ENCODE measurements at places on chromosomes 3 and 15. TPM values are rescaled to one million over a fixed set of nuclear protein-coding genes. Genes with fewer than 3 reads are reported as not detected.

DNAH12 gene
- total RNA-seq, result 0.04 TPM

PTX3 gene
- 1,084 TPM for total RNA-seq

DNA sequence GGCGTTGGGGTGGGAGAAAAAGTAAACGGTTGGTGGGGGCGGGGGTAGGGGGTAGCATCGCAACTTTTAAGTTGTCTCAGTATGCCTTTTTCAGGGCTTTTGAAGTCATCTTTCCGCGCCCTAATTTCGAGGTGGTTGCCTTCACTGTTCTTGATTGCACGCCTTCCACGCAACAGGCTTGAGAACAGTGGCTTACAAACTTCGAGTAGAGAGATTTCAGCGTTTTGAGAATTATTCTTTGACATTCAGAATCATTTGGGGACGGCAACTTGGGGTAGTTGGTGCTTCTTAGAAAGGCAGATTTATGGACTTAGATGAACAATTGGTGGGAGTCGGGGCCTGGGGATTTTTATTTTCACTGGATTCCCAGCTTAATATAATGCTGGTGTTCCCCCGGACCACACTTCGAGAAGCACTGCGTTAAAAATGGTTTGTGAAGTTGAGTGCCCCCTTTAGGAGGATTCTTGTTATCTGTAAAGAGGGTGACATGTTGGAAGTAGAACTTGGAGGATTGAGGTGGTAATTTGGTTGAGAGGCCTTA, 880 bp downstream of the PPP4R2 start:
- no peak for DNase-seq

UBA3 gene
- total RNA-seq, result 83.5 TPM

DNA sequence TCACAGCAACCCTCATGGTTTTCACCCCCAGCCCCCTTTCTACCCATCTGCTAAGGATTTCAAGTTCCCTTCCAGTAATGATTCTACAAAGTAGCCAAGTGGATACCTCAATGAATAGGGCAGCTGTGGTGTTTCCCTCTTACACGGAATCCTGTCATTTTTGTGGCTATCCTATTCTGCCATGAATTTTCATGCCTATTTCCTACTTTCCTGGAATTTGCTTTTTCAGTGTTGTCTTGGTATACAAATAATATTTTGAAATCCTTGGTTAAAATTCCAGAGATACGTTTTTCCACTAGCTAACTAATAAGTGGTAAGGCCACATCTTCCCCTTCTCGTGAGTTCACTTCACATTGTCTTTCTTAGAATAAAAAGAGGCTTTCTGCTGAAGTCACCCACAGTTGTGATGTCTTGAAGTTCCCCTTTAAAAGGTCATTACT, 7.5 kb downstream of the ADPRH start:
- no peak for DNase-seq

PAQR5 gene
- total RNA-seq, result 0.07 TPM

BLOC1S6 gene
- total RNA-seq, result 58.0 TPM

PLA2G4D gene
- total RNA-seq, result not detected

DNA sequence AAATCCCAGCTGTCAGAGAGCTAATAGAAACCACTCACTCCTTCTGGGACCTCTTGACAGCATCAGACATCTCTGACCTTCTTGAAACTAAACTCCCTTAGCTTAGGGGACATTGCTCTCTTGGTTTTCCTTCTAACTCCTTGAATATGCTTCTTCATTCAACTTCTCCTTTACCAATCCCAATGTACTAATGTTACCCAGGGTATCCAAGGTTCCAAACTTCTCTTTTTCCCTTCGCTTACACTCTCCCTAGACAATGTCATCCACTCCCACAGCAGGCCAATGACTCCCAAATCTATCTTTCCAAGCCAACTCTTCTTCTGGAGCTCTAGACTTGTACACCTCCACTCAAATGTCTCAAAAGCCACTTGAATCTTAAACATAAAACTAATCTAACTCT, 14.6 kb downstream of the HEXA start:
- DNase-seq, result no peak

- DNase-seq, result no peak
These were observed 14.2 kb downstream of the ARHGAP31 start for GRCh38 chr3:119308355-119308754.

DNA sequence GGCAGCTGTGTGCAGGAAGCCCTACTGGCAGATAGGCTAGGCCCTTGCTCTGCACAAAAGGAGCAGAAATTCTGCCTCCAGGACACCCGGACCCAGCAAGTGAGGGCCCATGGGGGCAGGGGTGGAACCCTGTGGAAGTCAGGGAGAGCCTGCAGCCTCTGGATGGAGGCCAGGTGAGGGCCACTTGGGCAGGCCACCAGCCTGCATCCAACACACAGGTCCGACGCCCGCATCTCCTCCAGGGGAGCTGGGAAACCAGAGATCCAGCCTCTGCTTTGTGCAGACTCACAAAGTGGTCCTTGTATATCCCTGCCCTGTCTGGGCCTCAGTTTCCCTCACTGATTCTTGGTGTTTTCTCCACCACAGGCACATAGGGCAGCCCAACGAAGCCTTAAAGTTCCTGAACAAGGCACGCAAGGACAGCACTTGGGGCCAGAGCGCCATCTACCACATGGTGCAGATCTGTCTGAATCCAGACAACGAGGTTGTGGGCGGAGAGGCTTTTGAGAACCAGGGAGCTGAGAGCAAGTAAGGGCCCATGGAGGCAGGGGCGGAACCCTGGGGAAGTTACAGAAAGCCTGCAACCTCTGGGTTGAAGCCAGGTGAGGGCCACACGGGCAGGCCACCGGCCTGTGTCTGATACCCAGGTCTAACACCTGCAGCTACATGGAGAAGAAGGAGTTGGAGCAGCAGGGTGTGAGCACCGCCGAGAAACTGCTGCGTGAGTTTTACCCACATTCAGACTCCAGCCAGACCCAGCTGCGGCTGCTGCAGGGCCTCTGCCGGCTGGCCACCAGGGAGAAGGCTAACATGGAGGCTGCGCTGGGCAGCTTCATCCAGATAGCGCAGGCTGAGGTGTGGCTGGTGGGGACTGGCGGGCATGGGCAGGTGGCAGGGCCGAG, 16.6 kb downstream of the CSRNP1 start:
- DNase-seq, result no peak

DNA sequence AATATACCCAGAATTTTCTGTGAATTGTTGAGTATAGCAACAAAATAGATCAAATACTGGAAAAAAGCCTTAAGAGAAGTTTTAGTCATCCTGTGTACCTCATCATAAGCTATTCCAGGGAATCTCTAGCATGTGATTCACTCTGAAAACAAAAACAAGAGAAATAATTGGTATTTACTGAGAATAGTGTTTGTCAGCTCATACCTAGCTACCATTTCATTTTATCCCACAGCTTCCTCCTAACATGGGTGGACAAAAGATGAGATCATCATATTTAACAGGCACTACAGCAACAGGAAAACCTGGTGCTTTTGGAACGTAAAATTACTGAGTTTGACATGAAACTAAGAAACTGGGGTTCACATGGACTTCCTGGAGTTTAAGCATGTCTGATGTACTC, 753.5 kb upstream of the NECTIN3 start:
- DNase-seq, result peak; percentile 26

GRCh38 chr3:124834723-124835718, 52.1 kb downstream of the ITGB5 start:
- DNase-seq, result no peak

DNA sequence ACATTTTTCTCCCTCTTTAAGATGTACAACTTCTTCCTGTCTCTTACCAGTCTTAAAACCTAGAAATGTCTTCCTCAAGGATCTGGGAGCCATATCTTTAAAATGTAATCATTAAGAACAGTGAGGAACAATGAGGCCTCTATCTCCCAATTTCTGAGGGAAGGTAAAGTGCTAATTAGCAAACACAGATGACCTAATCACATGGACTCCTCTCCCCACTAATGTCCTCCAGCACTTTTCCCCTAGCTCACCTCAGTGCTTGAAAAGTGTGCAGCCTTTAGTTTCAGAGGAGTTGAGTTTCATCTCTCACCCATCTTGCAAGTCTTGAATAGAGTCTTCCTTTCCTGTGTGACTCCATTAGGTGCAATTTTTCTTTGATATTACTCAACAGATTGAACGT, 771.0 kb downstream of the PDCD6IP start:
- no peak for DNase-seq

DNA sequence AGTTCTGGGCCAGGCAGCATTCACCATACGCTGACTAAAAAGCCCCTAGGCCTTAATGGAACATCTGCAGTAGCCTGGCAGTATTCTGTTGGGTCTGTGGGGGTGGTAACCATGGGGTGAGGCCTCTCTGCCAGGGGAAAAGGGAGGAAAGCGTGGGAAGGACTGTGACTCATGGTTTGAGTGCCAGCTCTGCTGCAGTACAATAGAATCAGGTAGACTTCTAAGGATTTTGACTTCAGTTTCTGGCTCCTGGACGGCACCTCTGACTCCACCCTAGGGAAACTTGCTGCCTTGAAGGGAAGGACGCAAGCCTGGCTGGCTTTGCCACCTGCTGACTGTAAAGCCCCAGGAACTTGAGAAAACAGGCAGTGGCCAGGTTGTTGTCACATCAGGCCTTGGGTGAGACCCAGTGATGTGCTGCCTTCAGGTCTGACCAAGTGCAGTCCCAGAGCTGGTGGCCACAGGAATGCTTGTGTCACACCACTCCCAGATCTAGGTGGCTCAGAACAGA, 148.6 kb downstream of the SUCNR1 start:
- peak; percentile 57 for DNase-seq

IL17RE gene
- 0.14 TPM for total RNA-seq

IL17RD gene
- 1.5 TPM for total RNA-seq

KIF15 gene
- 19.8 TPM for total RNA-seq

GRCh38 chr3:25834346-25834745, 44.5 kb downstream of the OXSM start:
- DNase-seq, result no peak

DNA sequence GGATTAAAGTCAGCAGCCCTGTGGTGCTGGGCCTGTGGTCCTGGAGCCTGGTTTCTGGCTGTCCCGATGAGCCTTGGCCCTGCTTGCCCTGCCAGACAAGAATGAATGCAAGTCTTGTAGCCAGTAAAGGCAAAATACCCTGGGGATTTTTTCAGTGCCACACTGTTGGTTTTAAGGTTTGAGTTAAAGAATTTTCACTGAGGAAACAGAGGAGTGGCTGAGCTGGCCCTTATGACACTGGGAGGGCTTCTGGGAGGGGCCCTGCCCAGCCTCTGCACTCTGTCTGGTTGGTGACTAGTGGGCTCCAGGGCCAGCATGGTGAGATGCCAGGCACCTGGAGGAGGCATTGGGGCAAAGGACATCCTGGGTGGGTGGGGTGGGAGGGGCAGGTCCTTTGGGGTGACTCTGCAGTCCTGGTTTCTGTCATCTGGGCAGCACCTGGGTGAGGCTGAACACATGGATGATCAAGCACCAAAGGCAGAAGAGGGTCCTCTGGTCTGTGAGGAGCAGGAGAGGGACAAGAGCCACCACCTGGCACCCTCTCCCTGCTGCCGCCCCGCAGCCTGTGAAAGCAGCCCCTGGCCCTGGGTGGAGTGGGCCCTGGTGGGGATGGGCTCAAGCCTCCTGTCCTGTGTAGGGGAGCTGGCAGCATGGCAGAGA, 12.5 kb upstream of the PLA2G4E start:
- DNase-seq, result no peak

- no peak for DNase-seq
These were observed 2.4 kb upstream of the CORO2B start for GRCh38 chr15:68576235-68576892.

GRCh38 chr15:29611057-29611456, 211.2 kb downstream of the TJP1 start:
- no peak for DNase-seq

LARP6 gene
- total RNA-seq, result 23.9 TPM

LMOD3 gene
- total RNA-seq, result not detected

DNA sequence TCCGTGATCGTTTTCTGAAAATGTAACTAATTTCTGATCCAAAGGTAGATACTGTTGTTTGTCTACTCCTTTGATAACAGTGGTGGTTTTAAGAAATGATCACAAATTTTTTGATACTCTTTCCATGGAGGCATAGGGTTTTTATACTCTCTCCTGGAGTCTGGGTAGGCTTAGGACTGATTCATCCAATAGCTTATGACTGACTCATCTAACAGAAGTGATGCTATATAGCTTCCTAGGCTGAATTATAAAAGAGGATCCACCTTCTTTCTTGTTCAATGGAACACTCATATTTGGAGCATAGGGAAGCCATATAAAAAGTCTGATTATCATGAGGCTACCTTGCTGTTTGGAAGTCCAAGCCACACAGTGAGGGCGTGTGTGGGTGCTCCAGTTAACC, 84.3 kb downstream of the CHST2 start:
- no peak for DNase-seq

DNA sequence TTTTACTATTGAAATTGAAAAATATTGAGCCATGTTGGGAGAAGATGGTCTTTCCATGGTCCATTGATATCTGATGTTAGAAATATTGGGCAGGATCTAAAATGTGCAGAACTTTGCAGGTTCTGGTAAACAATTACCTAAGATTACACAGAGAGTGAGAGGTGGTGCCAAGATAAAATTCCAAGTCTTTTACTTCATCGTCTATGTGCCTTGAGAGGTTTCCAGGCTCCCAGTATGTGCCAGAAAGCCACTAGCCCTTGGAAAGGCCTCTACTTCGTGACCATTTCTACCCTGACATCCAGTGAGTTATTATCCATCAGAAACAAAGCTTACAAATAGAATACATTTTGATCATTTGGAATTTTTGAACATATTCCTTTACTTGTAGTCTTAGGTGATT, 27.6 kb downstream of the CD200 start:
- no peak for DNase-seq

- DNase-seq, result no peak
These were observed 305.1 kb upstream of the KCNH8 start for GRCh38 chr3:18843188-18843587.

GRCh38 chr15:74500401-74500800, 39.4 kb upstream of the UBL7 start:
- no peak for DNase-seq

ZNF660 gene
- 2.4 TPM for total RNA-seq

CPLX3 gene
- total RNA-seq, result not detected

DNA sequence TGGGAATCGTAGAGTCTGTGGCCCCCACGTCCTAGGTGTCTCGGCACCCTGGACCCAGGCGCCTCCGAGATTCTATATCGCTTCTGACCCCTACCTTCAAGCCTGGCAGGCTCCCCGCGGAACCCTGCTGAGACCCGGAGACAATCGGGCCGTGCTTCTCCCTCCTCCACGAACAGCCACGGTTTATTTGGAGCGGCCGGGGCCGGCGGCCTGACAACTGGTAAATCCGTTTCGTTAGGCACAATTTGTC, 1.4 kb downstream of the GATA2 start:
- no peak for DNase-seq

- no peak for DNase-seq
These were observed 43.0 kb downstream of the NLGN1 start for GRCh38 chr3:173440514-173440913.

FES gene
- 60.5 TPM for total RNA-seq

- DNase-seq, result no peak
These were observed 44.9 kb upstream of the RAB6B start for GRCh38 chr3:133940536-133940935.

- DNase-seq, result no peak
These were observed 36.0 kb upstream of the MBNL1 start for GRCh38 chr3:152232679-152233078.

GOLGA6L6 gene
- total RNA-seq, result not detected

GRCh38 chr15:40333922-40334492, 6.7 kb downstream of the CCDC9B start:
- peak; percentile 95 for DNase-seq

ZPLD1 gene
- 0.07 TPM for total RNA-seq

GRCh38 chr15:70401709-70402108, 304.0 kb upstream of the TLE3 start:
- DNase-seq, result no peak
